ENCODE measurements at places on chromosomes 4 and X. TPM values are rescaled to one million over a fixed set of nuclear protein-coding genes. Genes with fewer than 3 reads are reported as not detected.

DNA sequence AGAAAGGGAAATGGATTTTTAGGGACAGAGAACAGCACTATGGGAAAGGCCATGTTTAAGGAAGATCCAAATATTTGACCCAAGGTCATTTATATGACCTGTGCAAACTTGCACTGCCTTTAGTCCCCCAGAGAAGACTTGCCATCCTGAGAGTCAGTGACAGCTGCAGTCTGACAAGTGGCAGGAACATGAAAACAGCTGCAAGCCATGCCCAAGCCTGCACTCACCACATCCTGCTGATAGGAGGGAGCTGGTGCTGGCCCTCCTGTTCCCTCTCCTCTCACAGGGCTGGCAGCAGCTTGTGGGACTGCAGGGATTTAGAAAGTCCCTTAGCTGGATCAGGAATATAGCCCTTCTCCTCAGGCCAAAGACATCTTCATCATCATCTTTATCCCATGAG lies 187.7 kb downstream of the RAP1GDS1 start:
- no peak for DNase-seq

DNA sequence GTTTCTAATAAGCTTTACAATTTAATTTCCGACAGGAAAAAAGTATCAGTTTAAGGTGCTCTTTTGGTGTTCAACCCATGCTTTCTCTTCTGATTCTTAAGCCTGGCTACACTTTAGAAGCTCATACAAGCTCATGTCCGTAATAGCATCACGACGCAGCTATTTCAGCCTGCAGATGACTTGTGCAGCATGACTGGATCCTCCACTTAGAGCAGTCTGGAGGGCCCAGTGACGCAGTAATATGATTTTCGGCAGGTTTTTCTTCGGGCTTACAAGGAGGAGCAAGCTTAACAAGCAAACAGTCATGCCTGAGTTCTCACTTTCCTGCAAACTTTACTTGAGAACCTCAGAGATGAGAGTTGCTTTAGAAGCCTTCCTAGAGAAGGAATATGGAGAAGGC lies 85.3 kb upstream of the MAML3 start:
- no peak for DNase-seq

- no peak for DNase-seq
These were observed 468.2 kb upstream of the DIPK2B start for GRCh38 chrX:45668686-45669443.

DNA sequence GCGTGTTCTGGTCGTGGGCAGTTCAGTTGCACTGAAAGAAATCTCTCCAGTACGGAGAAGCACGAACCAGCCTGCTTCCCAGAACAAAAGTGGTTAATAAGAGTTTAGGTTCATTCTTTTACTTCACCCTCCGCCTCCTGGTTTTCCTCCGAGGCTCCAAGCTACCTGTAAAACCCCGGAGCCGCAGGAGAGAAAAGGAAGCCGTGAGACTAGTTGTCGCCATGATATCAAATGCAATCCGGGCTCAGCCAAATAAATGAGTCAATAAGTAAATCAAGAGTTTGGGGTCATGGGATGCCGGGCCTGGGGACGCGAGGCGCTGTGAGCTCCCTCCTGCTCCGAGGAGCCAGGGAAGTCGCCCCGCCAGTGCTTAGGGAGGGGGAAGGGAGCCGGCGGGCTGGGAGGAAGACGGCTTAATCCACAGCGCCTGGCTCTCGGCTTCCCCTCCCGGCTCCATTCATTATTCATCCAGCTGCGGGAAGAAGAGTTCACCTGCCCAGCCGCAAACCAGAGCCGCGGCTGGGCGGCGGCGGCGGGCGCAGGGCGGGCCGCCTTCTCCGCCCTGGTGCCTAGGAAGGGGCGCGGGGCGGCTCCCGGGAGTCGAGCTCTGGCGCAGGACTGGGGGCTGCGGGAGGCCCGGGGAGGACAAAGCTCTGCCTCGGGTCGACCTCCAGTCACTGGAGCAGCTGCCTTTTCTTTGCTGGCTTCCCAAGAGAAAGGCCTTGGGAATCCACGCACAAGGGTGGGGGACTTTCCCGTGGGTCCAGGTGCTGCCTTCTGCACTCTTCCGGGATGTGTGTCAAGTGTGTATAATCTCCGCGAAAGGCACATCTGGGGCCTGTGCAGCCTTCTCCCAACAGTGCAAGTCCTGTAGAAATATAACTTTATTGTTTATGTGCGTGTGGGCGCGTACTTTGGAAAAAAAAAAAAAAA lies 1.7 kb downstream of the FRAS1 start:
- no peak for DNase-seq

DNA sequence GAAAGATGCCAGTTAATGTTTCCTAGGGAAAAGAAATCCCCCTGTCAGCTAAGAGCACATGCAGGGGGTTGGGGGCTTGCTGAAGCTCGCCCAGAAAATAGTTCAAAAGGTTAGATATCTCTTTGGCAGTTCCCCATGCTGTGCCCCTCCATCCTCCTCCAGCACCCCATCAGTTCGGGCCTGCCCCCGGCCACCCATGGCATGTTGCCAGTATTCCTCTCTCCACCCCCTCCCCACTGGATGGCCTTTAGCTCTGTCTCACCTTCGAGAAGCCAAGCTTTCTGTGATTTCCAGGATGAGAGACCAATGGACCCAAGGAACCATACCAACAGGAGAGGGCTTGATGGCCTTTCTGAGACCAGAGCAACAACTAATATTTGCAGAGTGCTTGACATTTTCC lies 5.2 kb downstream of the RAB33A start:
- DNase-seq, result no peak

GRCh38 chrX:25872786-25873185 lies 265.4 kb upstream of the MAGEB18 start:
- DNase-seq, result no peak

- DNase-seq, result no peak
These were observed 34.1 kb downstream of the SORCS2 start for GRCh38 chr4:7226439-7226838.

DNA sequence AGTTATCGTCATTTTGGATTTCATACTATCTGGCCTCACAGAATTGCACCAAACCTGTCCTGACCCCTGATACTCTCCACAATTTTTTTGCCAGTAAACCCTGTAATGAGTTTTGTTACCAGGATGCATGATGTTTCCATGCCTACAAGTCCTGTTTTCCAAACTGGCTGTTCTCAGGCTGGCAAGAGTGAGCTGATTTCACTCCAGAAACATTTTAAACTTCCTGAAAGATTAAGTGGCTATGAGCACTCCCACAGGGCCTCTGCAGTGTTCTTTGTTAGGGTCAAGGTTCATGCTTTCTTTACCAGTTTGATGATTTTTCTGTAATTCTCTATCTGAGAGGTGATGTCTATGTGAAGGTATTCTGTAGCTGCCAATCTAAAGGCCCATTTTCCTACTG lies 31.7 kb upstream of the PDLIM3 start:
- DNase-seq, result no peak

The ZNF275 gene
- 19.4 TPM for polyA plus RNA-seq

The VCX gene
- not detected for polyA plus RNA-seq

The MAGEB2 gene
- polyA plus RNA-seq, result not detected
